ENCODE measurements at places on chromosomes 3 and 15.

DNA sequence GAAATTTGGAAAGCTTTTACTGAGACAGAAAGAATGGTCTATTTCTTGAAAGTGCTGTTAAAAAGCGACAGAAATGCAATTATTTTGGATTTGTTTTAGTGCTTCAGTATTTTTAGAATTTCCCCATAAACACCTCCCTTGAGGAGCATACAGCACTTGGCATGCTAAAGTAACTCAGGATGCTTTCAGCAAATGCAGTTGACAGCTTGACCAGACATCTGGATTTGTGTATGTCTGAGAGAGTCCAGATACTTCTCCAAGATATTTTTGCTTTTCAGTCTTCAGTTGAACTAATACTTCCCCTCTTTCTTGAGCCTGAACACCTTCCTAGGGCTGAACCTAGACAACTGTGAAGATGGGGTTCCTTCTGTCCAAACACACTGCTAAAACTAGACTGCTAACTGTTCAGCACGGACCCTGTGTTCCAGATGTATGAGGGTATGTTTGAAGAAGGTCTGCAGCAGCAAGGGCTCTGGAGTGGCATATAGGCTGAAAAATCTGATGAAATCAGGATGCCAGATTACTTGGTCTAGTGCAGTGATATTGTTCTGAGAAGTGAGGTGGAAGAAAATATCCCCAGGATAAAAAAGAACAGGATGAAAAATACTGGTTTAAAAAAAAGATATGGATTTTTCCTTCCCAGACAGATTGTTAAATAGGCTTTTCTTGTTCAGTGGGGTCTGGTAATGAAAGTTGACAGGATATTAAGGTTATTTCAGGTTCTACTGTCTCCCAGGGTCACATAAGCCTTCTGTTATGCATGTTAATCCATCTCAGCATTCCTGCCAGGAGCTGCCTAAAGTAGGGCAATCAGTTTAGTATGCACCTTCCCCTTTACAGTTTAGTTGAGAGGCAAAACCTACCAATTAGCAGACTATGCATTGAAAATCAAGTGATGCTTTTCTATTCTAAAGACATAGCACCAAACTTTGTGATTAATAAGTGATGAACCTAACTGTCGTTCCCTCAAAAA lies 516.9 kb upstream of the TBL1XR1 start:
- no peak for DNase-seq

GRCh38 chr15:34582461-34583371 lies 735 bp downstream of the GOLGA8B start:
- DNase-seq = peak; percentile 39

DNA sequence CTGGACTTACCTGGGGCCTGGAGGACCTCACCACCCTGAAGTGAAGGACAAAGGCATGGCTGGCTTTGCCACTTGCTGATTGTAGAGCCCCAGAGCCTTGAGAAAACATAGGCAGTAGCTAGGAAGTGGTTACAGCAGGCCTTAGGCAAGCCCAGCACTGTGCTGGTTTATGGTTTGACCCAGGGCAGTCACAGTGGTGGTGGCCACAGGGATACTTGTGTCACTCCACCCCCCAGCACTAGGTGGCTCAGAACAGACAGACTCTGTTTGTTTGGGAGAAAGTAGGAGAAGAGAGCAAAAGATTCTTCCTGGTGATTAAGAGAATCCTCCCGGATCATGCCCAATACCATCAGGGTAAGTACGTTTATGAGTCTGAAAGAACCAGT lies 13.2 kb upstream of the COL8A1 start:
- DNase-seq = no peak

- no peak for DNase-seq
These were observed 224.8 kb upstream of the BHLHE40 start for GRCh38 chr3:4754180-4755086.

- DNase-seq = no peak
These were observed 1.7 kb downstream of the PLS1 start for GRCh38 chr3:142597906-142598305.

GRCh38 chr3:169112153-169112892 lies 551.2 kb downstream of the MECOM start:
- no peak for DNase-seq

DNA sequence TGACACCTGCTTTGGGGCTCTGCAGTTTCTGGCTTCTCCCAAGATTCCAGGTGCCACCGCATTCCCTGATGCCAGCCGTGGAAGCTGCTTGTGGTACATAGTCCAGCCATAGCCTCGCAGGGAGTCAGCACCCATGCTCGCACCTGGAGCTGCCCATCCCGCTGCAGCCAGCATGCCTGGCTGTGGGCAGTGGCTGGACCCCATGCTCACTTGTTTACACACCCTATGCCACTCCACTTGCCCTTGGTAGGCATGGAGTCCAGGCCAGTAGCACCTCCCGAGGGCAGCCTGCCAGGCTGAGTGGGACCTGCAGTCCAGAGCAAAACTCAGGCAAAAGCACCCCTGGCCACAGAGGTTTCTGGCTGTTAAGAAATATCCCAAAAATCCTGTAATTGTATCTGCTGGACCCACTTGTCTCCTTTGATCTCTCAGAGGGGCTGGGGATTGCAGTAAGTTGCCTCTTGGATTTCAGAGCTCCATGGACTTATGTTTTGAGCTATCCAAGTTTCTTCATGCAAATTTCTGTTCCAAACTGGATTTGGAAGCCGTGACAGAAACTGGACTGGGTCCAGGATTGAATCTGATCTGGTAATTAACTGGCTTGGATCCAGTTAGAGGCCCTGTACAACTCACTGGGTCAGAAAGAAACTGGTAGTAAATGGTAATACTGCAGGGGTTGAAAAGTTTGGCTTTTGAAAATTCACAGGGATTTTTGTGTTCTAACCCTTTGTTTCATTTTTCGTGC lies 149.3 kb downstream of the FMN1 start:
- DNase-seq = no peak

GRCh38 chr3:141878326-141878725 lies 1.9 kb downstream of the ATP1B3 start:
- DNase-seq = no peak

- no peak for DNase-seq
These were observed 541.1 kb downstream of the MECOM start for GRCh38 chr3:169122416-169122815.

- DNase-seq = no peak
These were observed 775.3 kb upstream of the ARPP21 start for GRCh38 chr3:34864011-34864410.

GRCh38 chr3:106688464-106688863 lies 688.8 kb upstream of the CCDC54 start:
- DNase-seq = no peak

- no peak for DNase-seq
These were observed 163.4 kb upstream of the NSMCE3 start for GRCh38 chr15:29433050-29433318.

- no peak for DNase-seq
These were observed 101.0 kb downstream of the ATP10A start for GRCh38 chr15:25761971-25762662.

DNA sequence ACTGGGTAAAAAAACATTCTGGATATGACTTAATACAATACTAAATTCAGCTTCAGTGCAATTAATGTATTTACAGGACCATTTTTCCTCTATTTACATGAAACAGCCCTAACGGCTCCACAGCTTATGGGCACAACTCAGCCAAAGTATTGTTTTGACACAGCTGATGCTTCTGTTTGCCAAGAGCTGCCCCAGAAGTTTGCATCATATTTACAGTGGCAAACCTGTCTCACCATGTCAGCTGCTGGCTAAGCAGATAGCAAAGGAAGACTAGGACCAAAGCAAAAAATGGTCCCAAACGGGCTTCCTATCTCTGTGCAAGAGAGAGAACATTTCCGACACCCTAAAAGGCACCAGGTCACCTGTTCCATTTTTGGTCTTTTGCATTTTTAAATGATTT lies 94.5 kb downstream of the ADAMTS9 start:
- no peak for DNase-seq

- DNase-seq = no peak
These were observed 29.6 kb upstream of the EHHADH start for GRCh38 chr3:185283374-185283935.

DNA sequence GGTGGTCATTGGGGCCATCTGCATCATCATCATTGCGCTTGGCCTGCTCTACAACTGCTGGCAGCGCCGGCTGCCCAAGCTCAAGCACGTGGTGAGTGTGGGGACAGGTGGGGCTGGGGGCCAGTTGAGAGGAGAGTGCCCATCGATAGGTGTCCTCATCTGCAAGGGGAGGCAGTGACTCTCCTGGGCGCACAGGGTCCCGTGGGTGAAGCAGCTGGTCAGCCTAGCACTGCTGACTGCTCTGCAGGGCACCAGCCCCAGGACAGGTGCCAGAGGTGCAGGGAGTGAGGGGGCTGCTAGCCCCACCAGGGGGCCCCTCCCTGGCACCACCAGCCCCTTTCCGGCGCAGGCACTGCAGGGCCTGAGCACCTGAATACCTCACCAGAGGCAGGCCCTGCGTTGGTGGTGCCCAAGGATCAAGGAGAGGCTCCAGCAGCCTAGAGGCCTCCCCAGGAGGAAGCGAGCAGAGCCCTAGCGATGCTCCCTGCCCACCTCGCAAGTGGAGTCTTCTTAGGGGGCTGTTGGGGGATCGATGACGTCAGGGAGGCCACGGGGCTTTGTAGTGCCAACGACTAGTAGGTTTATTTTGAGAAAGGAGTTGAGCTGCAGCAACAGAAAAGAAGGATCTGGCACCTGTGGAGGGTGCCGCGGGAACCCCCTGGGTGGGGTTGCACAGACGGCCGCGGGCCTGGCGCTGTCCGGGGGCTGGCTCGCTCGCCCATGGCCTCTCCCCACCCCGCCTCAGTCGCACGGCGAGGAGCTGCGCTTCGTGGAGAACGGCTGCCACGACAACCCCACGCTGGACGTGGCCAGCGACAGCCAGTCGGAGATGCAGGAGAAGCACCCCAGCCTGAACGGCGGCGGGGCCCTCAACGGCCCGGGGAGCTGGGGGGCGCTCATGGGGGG lies 976 bp upstream of the ABTB1 start:
- peak; percentile 14 for DNase-seq

GRCh38 chr15:81338170-81339007 lies 14.4 kb upstream of the STARD5 start:
- DNase-seq = no peak

DNA sequence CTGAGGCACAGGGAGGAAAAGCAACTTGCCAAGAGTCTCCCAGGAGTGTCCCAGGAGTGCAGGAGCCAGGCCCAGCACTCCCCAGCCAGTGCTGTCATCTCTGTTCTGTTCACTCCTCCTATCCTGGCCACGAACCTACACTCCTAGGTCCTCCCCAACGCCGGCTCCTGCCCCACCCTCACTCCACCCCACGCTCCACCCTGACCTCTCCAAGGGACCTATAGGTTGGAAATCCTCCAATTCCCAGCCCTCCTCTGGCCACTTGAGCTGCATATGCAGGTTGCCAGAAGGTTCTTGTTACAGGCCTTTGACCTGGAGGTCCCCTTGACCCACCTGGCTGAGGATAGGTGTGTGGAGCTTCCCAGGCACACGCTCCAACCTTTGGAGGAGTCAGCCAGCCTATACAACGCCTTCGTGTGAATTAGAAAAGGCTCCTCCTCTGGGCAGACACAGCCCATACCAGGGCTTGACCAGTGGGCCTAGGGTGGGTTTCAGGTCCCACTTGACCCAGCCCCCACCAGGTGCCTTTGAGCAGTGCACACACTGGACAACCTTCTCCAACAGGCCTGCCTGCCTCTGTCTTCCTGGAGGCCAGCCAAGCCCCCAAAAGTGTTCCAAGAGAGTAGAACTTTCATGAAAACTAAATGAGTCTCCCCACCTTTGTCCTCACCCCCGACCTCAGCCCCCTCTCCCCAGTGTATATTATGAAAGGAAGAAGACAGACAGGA lies 167.2 kb upstream of the TLE3 start:
- DNase-seq = no peak

- DNase-seq = no peak
These were observed 262.8 kb downstream of the LRTM1 start for GRCh38 chr3:54665016-54665600.

GRCh38 chr15:99651023-99651807 lies 82.0 kb downstream of the LYSMD4 start:
- no peak for DNase-seq

GRCh38 chr3:117628823-117629291 lies 919.3 kb downstream of the TUSC7 start:
- no peak for DNase-seq

DNA sequence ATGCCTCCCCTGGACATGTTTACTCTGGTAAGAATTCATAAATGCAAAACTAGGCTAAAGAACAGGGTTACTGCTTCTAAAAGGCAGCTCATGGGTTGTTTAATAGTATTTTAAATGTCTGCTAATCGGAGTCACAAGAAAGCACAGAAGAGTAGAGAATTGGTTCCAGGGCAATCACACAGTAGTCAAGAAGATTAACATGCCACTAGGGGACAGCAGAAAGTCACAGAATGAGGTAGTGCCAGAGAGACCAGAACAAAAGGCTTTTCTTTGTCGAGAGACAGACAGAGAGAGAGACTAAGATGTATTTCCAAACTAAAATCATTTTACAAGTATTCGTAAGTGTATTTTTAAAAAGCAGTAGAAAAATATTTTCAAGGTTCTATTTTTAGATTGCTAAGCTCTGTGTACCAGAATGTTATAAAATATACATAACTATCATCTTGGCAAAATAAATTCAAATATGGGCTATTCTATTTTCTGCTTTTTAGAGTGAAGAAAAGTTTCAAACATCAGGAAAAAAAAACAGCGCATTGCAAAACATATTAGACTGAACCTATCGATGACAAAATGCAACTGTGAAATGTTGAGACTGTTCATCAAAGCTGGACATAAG lies 78.3 kb upstream of the CDIN1 start:
- DNase-seq = no peak

DNA sequence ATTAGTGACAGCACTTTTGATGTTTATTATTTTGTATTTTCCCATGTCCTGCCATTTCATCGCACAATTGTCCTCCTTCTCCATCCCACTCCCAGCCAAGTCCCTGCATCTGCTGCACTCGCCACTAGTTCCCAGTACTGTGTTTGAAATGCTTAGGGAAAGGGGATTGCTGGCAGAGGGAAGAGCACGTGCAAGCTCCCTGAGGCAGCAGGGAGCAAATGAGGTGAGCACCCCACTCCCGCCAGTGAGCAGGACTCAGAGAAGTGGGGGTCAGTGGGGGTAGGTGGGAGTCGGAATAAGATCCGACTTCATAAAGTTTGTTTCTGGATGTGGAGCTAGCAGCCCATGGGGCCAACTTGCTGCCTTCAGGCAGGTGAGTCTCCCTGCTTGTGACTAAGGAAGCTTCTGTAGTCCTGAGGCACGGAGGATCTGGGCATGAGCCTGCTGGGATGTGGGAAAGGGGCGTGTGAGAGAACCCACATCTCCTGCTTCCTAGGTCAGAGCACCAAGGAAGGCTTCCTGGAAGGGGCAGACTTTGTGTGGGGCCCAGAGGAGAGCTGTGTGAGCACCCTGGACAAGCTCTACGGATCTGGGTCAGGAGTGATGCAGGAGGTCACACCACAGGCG lies 99.7 kb upstream of the TLE3 start:
- no peak for DNase-seq

- DNase-seq = no peak
These were observed 56.8 kb upstream of the TPM1 start for GRCh38 chr15:62985768-62986167.

- no peak for DNase-seq
These were observed 111.0 kb downstream of the LRRK1 start for GRCh38 chr15:101029971-101030661.
